ENCODE measurements at places on chromosomes 5 and 9. TPM values are rescaled to one million over a fixed set of nuclear protein-coding genes. Genes with fewer than 3 reads are reported as not detected.

DNA sequence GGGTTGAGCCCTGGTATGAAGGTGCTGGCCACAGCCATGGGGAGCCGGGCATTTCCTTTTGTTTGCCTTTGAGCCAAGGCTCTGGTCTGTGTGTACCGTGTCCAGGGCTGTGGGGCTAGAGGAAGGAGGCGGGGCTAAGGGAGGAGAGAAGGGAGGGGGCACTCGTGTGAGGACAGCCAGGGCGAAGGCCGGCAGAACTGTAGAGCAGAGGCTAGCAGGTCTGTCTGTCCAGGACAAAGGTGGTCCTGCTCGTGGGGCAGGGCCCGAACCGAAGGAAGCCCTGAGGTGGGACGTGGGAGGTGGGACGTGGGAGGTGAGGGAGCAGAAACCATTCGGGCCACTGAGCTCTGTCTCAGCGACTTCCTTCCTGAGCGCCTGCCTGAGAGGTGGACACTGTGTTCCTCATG lies 41.3 kb upstream of the TESK1 start:
- no peak for DNase-seq

GRCh38 chr5:54713923-54714581 lies 196.5 kb downstream of the SNX18 start:
- no peak for DNase-seq

The FOXD4L3 gene
- polyA plus RNA-seq, result not detected

DNA sequence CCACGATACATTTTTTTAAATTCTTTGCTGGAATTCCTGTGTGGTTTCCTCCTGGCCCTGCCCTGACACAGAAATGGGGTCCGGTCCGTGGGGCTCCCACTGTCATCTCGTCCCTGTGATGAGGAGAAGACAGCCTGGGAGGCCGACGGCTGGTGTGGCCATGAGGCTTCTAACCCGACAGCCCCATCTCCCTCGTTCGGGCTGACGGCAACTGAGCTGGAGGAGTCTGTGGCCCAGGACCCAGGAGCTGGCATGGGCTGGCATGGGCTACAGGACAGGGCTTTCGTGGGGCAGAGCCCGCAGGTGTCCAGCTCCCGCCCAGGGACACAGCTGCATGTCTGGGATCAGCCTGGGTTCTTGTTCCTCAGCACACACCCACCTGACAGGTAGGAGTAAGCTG lies 13.8 kb downstream of the LCN9 start:
- no peak for DNase-seq

The EIF4E1B gene
- not detected for polyA plus RNA-seq

DNA sequence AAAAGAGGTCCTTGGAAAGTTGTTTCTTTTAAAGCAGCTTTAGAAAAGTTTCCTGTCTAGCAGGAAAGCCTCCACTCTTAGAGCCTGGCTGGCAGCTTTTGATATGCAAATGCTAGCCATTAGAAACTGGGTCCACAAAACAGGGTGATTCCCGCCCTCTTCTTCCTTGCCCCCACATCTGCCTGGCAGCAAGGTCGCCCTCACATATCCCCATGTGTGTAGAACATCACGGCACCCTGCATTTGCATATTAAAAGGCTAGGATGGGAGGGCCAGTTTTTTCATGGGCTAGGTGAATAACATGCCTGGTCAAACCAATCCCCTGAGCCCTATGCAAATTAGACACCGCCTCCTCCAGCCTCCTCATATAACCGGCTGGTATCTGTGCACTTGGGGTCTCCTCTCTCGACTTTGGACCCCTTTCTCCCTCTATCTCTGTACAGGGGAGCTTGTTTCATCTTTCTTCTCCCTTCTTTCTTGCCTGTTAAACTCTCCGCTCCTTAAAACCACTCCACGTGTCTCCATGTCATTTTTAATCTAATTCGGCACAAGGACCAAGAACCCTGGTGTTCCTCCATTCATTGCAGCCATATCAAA lies 426.8 kb upstream of the CTNND2 start:
- no peak for DNase-seq

The SH2D3C gene
- 17.6 TPM for polyA plus RNA-seq

DNA sequence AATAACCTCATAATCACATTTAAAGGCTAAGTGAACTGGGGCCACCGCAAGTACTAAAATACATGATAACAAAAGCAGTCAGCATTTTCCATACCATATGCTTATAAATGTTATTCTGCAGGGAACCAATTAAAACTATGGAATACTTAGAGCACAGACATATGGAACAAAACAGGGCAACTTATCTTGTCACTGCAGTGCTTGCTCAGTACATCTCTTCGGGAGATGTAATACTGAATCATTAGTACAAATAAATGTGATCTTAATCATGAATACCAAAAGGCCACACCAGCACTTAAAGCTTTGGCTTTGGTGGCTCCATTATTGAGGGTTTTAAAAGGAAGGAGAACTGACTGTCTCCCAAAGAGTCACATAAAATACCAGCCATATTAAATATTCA lies 32.1 kb downstream of the PRUNE2 start:
- no peak for DNase-seq

DNA sequence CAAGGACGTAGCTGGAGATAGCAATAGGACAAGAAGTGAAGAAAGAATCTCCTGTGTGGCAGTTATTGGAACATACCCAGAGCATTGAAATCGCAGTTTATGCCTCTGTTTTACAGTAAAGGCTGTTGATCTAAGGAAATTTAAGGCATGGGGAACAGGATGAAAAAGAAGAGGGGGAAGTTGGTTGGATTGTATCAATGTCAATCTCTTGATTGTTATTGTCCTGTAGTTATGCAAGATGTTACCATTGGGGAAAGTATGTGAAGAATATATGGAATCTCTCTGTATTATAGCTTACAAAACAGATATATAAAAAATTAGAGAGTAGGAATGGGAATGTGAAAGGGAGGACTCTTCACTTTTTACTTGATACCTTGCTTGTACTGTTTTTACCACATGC lies 195.6 kb upstream of the NREP start:
- no peak for DNase-seq

GRCh38 chr9:18485714-18486113 lies 11.8 kb downstream of the ADAMTSL1 start:
- no peak for DNase-seq

The TMEM203 gene
- polyA plus RNA-seq, result 46.4 TPM

The OLFM1 gene
- 5.8 TPM for polyA plus RNA-seq

The PMPCA gene
- 55.7 TPM for polyA plus RNA-seq

The AKNA gene
- polyA plus RNA-seq, result 14.2 TPM

GRCh38 chr9:113380869-113381378 lies 4.1 kb upstream of the HDHD3 start:
- no peak for DNase-seq

The SPAAR gene
- polyA plus RNA-seq, result 1.3 TPM

DNA sequence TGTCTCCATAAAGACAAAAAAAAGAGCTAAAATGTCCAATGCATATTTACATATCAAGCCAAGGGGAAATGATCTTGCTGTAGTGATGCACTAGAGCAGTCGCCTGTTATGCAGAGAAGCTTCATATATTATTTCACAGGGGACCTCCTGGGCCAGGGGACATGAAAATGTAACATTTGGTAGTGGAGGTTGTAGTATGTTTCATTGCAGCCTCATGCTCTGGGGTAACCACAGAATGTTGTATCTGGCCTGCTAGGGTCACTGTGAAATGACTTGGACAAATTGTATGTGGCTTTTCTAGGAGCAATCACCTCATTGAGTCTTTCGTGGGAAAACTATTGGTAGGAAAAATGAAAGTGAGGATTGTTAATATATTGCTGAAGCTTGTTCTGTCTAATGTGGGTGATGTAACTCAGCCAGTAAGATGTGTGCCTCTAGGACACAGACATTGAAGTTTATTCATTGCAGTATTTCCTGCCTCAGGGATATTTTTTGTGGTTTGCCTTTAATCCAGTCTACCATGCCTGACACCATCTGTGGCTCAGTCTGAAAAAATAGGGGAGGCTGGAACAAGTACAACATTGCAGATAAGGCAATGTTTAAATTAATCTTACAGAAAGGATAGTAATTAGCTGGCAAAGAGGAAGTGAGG lies 430.8 kb upstream of the TNC start:
- DNase-seq, result no peak

DNA sequence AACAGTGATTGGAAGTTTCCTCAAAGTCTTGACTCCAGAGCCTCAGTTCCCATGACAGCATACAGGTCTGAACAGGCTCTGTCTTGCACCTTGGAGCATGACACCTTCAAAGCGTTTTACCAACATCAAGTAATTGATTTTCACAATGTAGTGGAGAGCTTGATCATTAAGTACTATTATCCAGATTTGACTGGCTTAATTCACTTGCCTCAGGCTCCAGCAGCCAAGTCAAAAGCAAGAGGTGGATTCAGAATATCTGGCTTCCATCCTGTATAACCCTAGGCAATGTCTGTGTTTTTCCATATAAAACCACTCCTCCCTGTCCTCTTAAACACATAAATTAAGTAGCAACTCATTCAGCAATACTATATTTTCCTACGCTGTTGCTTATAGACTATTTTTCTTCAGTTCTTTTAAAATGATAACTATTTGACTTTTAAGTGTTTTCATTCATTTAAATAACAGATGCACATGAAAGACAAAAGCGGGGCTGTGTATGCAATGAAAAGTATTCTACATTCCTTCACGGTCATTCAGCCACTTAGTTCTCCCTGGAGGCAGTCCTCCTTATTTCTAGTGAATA lies 150.8 kb upstream of the RANBP3L start:
- DNase-seq, result no peak

DNA sequence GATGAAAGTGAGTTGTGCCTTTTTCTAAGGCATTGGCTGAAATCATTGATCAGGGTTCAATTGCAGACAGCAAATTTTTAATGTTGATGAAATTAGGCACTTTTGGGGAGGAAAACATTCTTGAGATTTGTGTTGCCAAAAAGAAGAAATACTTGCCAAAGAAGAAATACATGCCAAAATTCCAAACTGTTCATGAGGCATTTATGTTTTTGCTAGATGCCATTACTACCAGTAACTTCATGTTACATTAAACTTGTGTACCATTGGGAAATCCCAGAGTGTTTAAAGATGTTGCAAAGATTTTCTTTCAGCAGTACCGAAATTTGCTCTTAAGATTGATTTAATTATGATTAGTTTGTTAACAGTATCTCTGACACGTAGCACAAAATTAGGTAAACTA lies 7.0 kb downstream of the XRCC4 start:
- DNase-seq, result no peak

The SLC6A19 gene
- polyA plus RNA-seq, result 56.1 TPM

GRCh38 chr5:43422143-43422542 lies 10.0 kb upstream of the CCL28 start:
- DNase-seq, result peak; percentile 42

The FBP2 gene
- polyA plus RNA-seq, result not detected

DNA sequence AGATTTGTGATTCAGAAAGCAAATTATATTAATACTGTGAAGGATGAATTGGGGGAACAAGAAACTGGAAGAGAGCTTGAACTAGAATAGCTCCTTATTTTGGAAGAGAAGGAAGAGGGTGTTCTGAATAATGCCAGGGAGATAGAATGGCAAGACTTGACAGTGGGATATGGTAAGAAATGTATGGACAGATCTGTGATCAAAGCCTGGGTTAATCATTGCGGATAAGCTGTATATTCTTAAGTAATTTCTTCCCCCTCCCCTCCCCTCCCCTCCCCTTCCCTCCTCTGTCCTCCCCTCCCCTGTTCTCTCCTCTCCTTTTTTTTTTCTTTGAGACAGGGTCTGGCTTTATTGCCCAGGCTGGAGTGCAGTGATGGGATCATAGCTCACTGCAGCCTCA lies 10.1 kb upstream of the IL6ST start:
- DNase-seq, result no peak

The IFNA6 gene
- not detected for polyA plus RNA-seq

The SLC36A1 gene
- 9.0 TPM for polyA plus RNA-seq

DNA sequence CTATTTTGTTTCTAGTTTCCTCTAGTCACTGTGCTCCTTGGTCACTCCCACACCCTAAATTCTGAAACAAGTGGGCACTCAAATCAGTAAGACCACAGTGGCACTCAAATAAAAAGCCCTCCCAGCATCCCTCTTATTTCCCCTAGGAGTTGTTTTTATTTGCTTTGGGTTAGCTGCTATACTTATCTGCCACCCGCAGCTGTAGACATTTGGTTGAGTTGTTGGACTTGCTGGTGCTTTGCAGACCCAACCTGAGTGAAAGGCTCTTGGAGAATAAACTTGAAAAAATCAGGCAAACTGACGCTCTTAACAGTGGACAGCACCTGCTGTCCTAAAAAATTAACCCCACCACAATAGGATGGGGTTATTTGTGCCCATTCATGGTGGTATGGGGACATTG lies 203.0 kb downstream of the SPATA31A6 start:
- DNase-seq, result no peak

The MOCS2 gene
- 73.2 TPM for polyA plus RNA-seq

- no peak for DNase-seq
These were observed 44.7 kb upstream of the LCP2 start for GRCh38 chr5:170342153-170342725.

DNA sequence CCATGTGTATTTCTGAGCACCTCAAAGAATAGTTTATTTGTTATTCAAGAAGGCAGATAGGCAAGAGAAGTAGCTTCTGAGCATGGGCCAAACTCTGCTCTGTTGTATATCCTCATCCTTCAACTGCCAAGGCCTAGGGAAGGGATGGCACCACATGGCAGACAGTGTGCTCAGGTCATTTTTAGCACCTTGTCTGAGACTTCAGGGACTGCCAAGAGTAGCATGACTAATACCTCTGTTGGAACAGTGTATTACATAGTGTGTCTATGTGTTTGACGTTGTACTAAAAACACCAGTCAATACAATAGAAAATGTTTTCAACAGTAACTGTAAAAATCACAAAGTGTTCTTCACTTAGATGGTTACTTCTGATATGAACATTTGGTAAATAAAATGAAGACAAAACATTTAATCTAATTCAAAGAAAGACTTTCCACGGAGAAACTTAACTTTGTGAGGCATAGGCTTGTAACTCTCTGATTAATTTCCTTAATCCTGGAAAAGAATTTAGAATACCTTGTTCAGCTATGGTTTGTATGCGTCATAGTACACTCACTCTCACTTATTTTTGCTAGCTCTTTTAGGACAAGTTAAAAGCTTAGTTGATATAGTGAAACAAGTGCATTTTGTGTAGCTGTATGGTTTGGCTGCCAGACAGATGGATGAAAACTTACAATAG lies 318.4 kb upstream of the RIOK2 start:
- no peak for DNase-seq

GRCh38 chr5:143105216-143105905 lies 298.1 kb downstream of the NR3C1 start:
- no peak for DNase-seq

GRCh38 chr5:76742583-76742982 lies 26.7 kb downstream of the F2R start:
- DNase-seq, result no peak

GRCh38 chr5:157113002-157113401 lies 4.2 kb upstream of the HAVCR2 start:
- DNase-seq, result no peak

DNA sequence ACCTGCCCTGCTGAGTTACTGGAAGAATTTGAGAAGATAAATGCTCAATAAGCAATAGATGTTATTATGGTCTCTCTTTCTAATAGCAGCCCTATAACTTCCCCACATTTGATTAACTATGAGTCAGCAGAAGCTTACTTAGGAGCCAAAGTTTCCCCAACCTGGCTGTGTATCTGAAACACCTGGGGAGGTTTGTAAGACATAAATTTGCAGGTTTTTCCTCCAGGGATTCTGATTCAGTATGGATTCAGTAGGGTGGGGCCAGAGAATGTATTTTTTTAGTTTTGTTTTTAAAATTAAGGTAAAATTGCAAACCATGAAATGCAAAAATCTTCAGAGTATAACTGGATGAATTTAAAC lies 44.9 kb upstream of the GNPDA1 start:
- no peak for DNase-seq

- DNase-seq, result peak; percentile 33
These were observed 49.6 kb downstream of the NSUN2 start for GRCh38 chr5:6583049-6583880.

GRCh38 chr5:3006526-3006925 lies 255.0 kb upstream of the IRX2 start:
- DNase-seq, result no peak

All from renal cortex interstitium (tissue), 15 donors.